ENCODE measurements at places on chromosomes 16 and 17. TPM values are rescaled to one million over a fixed set of nuclear protein-coding genes. Genes with fewer than 3 reads are reported as not detected.
A peak's percentile ranks its signal among the peaks of the same experiment; 100 is the strongest.

- DNase-seq, result no peak
Measured at GRCh38 chr17:65060631-65061254, 4.2 kb upstream of the GNA13 start.

DNA sequence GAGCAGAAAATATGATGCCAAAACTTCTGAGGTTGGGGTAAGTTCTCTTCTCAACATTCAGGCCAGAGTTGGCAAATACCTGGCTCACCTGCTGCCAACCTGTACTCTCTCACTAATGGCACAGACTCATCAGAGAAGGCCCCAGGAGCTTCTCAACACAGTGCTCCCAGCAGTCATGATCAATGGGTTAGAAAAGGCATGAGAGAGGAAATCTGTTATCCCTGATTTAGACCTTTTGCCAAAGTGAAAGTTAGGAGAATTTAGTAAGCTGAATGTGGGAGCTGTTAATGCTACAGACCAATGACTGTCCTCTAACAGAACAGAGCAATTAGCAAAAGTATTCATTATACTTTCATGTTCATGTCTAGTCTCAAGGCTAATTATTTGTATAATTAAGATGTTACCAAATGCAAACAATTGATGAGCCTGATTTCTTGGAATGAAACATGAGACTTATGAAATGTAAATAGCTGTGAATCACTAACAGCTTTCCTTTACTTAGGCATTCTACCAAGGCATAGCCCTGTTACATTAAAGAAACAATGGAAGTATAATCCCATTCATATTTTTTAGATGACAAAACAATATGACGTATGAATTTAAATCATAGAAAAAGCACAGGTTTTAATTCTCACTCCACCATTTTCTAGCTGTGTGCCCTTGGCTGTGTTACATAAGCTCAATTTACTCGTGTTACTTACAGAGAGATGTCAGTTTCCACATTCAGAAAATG lies 68.7 kb upstream of the MARCHF10 start:
- no peak for DNase-seq

PDILT gene
- not detected for total RNA-seq

DNA sequence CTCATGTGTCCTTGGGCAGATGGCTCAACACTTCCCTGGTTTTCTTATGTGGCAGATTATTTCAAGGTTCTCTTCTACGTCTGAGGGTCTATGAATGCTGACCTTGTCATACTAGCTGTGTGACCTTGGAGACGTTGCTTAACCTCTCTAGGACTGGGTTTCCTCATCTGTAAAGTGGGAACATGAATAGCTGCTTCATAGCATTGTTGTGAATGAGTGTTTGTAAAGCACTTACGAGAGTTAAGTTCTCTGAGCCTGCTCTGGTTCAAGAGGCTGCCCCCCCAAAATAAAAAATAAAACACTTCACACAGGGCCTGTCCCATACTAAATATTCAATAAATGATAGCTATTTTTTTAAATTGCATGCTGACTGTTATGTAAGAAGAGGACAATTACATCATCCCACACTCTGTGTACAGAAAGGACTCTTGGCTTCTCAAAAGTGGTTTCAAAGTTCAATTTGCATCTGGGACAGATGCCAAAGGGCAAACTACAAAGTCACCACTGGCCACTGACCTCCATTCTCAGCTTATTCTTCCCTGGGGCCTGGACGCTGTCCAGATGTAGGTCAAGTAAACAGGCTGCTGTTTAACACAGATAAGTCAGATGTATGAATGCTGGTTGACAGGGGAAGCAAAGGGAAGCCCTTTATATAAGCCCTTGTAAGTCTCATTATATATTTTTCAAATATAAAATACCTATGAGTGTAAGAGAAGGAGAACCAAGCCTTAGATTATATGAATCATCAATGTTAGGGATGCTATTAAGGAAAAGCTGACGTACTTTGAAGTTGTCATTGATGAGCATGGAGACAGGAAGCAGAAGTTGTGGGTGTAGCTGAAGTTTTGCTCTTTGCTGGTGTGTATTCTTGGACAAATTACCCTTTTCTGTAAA lies 15.4 kb upstream of the NDEL1 start:
- no peak for DNase-seq

ALDOC gene
- total RNA-seq, result 20.1 TPM

DNA sequence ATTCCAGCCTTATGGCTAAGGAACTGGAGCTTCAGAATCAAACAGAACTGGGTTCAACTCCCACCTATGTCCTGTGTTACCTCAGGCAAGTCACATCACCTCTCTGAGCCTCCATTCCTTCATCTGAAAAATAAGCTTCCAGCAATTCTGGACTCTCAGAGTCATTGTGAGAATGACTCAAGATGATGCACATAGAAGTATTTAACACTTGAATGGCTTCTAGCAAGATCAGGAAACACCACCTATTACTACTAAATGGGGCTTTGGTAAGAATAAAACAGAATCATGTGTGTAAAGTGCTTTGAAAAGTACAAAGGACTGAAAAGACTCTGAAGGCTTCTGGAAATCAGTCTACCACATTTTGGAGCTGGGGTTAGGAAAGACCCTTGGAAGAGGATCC lies 30.8 kb upstream of the CALB2 start:
- no peak for DNase-seq

DNA sequence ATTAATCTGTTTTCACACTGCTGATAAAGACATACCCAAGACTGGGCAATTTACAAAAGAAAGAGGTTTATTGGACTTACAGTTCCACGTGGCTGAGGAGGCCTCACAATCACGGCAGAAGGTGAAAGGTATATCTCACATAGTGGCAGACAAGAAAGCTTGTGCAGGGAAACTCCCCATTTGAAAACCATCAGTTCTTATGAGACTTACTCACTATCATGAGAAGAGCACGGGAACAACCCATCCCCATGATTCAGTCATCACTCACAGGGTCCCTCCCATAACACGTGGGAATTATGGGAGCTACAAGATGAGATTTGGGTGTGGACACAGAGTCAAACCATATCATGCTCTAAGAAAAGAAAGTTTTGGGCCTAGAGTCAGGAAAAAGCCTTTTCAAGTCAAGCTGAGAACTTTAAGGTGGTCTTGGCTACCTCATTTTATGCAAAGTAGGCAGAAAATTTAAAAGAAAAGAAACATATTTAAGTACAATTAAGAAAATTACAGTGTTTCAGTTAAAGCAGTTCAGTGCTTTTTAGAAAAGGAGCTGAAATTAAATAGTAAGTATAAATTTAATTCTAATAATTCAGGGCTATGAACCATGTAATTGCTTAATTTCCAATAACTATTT lies 24.9 kb upstream of the CRYM start:
- no peak for DNase-seq

PRAC2 gene
- not detected for total RNA-seq

GRCh38 chr17:69547230-69547629 lies 132.7 kb downstream of the MAP2K6 start:
- DNase-seq, result no peak

DNA sequence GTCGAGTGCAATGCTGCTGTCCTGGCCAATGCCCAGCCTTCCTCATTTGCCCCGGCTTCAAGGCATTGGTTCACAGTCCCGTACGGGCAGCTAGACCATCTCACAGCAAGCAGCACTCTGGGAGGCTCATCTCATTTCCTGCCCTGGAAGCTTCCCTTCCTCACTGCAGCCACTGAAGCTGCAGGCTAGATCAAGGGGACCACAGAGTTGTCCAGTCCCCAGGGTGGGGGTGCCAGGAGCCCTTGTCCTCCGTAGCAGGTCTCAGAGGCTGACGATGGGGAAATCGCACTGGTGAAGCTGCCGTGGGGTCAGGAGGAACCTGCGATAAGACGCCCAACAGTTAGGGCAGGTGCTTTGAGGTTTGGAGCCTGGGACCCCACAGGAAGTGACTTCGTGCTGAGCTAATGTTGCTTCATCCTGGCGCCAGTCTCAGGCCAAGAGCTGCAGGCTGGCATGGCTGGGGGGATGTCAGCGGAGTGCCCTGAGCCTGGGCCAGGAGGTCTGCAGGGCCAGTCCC lies at the start of gene SPNS3:
SPNS3 (plus strand) TSS at position 426 of the 517 bp plus-strand sequence; CDS start at position 454, 28 bp downstream.
- DNase-seq, result no peak

GRCh38 chr17:4313221-4314114 lies 49.7 kb upstream of the ANKFY1 start:
- DNase-seq, result no peak

DNA sequence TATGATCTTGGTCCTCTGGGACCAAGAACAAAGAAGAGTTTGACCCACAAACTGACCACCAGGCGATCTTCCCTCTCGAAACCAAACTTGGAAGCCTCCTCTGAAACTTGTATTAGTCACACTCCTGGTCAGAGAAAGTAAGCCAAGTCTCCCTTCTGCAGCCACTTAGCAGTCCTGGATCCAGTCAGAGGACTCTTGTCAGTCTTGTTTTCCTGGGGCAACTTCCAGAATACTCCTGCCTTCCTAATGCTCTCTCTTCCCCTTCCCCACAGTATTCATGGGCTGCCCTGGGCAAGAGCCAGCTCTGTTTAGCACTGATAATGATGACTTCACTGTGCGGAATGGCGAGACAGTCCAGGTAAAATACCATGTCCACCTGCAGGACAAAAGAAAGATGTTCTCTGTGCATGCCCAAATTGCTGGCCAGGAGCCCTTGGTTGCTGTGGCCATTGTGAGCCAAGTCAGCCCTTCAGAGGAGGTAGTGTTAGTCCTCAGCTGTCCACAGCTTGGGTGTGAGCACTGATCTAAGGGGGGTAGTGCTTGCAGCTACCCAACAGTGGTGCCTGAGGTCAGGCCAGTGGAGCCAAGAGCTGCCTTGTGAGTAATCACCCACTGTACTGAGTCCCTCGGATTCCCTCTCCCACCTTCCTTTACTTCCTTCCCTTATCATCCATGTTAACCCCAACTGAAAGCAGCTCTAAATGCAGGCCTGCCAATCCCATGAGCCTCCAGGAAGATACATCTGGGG lies 31.2 kb downstream of the CDH3 start:
- DNase-seq, result no peak

- no peak for DNase-seq
Measured at GRCh38 chr17:44314524-44314868, 6.1 kb downstream of the RUNDC3A start.

CNGB1 gene
- not detected for total RNA-seq

- DNase-seq, result no peak
Measured at GRCh38 chr17:79546386-79546785, 64.5 kb downstream of the RBFOX3 start.

- no peak for DNase-seq
Measured at GRCh38 chr16:56515665-56516064, 4.2 kb downstream of the BBS2 start.

- DNase-seq, result no peak
Measured at GRCh38 chr17:63332286-63332685, 113.8 kb downstream of the CYB561 start.

EFNB3 gene
- 2.7 TPM for total RNA-seq

- DNase-seq, result no peak
Measured at GRCh38 chr16:29680180-29680598, 1.2 kb downstream of the QPRT start.

DNA sequence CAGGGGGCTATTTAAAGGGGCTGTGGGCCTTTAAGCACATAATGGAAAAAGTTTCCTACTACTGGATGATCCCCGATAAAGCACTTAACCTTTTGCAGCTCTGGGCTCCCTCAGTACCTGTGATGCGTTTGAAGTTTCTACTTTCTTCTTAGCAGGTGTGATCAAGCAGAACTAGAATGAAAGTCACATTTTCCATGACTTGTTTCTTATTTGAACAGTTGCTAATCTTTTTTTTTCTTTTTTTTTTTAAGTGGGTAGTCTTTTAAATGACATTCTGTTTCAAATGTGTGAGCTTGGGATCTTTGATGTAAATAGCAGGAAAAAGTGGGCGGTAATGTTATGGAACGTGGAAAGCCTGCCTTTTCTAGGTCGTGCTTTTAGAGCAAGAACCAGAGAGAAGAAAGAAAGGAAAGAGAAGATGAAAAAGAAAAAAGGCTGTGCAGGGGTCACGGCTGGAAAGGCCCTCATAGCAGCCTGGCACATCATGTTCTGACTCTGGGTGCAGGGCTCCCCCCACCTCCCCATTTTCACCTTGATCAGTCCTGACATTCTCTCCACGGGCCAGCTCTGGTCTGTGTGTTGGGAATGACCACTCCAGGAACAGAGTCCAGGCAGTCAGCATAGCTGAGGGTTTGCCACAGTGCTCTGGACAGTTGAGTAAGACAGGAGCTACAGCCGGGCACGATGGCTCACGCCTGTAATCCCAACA lies 150.6 kb downstream of the CLEC16A start:
- no peak for DNase-seq

CD300E gene
- 0.98 TPM for total RNA-seq

SLC52A1 gene
- total RNA-seq, result 0.49 TPM

WFDC1 gene
- total RNA-seq, result 12.0 TPM

- no peak for DNase-seq
Measured at GRCh38 chr17:75194879-75195278, 10.6 kb upstream of the NUP85 start.

GRCh38 chr17:73650140-73650539 lies 5.9 kb upstream of the SDK2 start:
- peak; percentile 31 for DNase-seq

GRCh38 chr17:68359791-68360535 lies 68.7 kb downstream of the ARSG start:
- no peak for DNase-seq

IFT20 gene
- 42.5 TPM for total RNA-seq

DNA sequence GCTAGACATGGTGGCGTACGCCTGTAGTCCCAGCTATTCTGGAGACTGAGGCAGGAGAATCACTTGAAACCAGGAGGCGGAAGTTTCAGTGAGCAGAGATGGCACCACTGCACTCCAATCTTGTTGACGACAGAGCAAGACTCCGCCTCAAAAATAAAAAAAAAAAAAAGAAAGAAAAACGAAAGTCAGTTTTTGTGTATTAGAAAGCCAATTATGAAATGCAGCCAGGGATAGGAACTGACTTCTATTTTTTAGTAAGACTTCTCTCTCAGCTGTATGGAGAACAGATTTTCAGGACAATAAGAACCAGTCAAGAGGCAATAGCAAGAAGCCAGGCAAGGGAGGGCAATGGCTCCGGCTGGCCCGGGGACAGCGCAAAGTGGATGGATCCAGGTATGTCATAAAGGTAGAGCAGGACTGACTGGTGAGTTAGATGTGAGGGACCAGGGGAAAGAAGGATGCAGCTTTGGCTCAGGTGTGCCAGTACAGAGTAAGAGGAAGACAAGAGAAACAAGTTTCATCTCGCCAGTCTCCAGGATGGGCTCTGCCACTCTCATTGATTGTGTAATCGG lies 12.5 kb upstream of the CCL1 start:
- DNase-seq, result no peak

- DNase-seq, result no peak
Measured at GRCh38 chr17:66665194-66665593, 169.7 kb upstream of the CACNG5 start.

CCDC78 gene
- total RNA-seq, result 7.6 TPM

GRCh38 chr16:64910356-64910755 lies 211.5 kb downstream of the CDH11 start:
- DNase-seq, result no peak

NPIPA2 gene
- total RNA-seq, result not detected
